Kidney capillary endothelial cell (primary cell): ENCODE measurements at places on chromosomes 2 and 18.

- no peak for DNase-seq
These were observed 36.7 kb downstream of the TTC39C start for GRCh38 chr18:24051031-24051947.

GRCh38 chr18:28357766-28358401 lies 181.0 kb upstream of the CDH2 start:
- DNase-seq: no peak

DNA sequence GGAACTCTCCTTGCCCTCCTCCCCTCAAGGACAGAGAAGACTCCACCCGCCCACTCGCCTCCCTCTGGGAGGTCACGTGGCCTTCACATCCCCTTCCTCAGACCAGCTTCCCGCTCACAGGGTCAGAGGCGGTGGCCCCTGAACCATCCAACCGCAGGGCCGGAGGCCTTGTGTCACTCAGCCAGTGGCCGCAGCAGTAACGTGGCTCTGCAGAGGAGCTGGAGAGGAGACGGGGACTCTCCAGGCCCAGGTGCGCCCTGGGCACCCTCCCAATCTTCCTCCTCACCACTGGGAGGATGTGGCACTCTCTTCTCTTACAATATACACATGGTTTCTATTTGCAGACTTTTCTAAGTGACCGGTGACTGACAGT lies 161.7 kb downstream of the TWIST2 start:
- no peak for DNase-seq

GRCh38 chr2:98036349-98037000 lies 40.7 kb upstream of the TMEM131 start:
- DNase-seq: no peak

DNA sequence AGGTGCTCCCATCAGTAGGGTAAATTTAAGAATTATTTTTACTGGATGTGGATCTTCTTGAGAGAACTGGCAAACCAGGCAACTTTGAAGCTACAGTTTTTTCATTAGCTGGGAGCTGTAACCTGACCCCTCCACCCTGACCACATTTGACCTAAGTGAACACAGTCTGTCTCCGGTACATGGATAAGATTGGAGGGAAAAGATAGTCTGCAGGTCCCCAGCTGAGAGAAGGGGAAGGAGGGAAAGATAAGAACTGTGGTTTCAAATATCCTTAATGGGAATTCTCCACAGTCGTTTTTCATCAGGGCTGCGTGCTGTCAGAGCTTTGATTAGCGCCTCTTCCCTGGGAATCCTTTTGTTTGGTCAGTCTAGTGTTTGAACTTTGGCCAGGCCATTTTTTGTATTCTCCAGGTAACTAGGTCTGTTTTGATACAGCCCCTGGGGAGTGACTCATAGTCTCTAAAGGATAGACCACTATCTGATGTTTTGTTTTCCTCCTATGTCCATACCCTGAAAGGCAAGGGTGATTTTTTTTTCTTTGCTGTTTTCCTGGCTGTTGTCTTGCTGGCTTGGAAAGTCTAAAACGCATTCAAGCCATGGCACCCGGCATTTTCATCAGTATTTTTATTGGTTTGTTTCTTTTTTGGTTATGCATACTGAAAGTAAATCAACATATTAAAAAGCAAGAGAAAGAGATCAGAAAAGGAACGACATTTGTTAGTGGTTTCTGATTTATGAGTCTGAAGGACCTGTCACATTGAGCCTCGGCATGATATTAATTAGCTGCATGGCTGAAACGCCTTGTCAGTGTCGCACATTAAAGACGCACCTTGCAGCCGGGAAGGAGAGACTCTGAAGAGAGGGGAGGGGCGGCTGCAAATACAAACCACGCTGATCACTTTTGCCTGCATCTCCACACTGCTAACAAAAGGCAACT lies 183.4 kb upstream of the FN1 start:
- no peak for DNase-seq

DNA sequence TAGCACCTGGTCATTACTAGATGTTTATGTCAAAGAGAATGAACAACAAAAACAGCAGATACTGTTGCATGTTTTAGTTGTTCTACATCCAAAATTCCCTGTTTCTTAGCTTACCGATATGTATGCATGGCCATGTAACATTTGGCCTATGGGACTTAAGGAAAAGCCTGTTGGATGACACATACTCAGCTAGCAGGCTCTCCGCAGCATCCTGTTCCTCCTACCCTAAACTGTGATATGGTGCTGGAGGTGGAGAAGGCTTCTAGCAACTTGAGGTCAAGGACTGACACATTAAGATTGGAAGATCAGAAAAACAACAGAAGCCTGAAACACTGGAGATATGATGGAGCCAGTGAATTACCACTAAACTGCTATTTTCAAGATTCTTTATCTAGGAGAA lies 537.8 kb downstream of the LRRTM4 start:
- DNase-seq: peak; percentile 16

DNA sequence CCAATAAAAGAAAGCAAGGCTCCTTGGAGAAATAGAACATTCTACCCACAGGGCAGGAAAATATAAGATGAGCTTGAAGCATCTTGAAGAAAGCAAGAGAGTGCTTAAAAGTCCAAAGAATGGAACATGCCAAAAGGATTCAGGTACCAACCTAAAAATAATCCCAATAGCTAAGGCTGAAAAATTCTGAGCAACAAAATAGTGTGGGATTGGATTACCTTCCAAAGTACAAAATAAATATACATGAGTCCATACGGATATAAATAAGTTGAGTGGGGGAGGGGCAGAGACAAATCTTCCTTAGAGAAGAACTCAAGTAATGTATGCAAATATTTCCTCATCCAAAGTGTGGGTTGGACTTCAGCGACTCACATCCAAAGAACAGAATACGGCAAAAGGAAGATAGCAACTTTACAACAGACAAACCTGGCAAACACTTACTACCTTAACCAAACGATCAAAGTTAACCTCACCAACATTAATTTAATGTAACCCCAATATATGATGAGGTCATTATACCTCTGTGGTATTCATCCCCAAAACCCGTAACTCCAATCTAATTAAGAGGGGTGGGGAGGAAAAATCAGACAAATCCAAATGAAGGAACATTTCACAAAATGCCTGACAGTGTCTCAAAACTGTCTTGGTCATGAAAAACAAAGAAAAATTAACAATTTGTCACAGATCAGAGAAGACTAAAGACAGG lies 26.9 kb downstream of the MEMO1 start:
- DNase-seq: no peak

DNA sequence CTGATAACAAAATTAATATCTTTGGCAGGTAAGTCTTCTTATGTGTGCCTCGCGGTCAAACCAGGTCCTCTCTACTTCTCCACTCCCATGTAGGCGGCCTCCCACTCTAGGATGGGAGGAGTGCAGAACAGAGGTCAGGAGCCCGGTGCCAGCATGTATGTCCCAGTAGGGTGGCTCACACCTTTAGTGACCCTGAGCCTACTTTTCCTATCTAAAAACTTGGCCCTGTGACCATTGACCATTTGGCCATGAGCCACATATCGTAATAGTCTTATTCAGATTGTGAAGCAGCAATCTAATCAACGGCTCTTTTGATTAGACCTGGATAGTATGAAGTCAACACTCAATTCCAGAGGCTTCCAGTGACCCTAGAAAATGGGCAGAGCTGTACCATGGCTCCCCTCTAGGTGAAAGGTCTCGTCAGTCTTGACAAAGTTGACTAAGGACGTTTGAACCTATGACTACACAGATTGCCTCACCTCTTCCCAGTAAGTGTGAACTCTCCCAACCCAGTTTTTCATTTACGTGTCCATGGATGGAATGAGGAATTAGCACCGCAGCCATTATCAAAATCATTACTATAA lies 17.1 kb upstream of the FABP1 start:
- DNase-seq: no peak

- peak; percentile 23 for DNase-seq
These were observed 731 bp downstream of the RAB10 start for GRCh38 chr2:26034637-26034992.

DNA sequence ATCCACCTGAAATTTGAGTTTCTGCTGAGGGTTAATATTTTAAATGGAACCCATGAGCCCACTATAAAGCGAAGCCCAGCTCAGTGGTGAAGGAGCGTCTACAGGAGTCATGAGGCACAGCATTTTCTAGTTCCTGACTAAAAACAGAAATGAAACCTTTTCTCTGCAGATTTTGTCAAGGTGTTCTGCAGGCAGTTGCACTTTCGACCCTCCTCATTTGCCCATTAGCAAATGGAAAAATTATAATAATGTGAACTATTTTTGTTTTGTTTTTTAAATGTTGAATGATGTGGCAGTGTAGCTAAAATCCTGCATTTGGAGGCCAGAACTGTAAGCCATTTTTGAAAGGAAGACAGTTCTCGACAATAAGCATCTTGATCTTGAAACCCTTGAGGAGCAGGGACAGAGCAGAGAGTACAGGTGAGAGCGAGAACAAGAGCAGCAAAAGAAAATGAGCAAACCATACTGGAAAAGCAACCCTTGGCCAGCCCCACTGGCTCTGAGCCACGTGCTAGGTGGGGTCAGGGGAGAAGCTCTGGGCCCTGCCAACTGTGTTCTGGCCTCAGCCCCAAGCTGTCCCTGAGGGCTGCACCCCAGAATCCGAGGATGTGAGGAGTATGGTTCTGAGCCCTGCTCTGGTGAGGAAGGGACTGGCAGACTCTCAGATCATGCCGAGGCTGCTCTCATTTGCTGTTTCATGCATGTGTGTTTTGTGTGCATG lies 26.4 kb upstream of the COPS8 start:
- no peak for DNase-seq

DNA sequence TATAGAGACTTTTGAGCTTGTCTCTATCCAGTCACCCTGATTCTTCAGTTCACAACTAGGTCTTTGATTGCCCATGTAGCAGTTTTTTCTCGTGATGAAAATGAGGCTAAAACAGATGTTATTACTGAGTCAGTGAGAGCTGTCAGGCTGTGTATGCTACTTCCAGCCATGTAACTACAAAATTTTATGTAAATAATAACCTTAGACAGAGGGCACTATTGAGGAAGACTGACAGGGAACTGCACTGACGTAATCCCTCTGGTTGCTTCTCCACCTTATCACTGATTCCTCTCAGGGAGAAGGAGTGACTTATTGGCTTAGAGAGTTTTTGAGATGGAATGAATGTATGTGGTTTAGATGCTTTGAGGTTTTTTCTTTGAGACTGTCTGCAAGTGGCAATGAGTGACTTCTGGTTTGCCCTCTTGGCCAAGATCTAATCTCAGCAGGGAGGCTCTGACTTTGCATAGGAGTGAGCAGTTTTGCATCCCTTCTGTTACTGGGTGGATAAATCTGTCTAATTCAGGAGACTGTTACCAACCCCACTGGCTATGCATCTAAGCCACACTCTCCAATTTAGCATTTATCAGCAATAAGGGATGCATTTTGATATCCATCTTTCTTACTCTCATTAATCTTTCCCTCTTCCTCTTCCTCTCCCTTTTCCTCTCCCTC lies 555.2 kb upstream of the FANCL start:
- no peak for DNase-seq

- DNase-seq: no peak
These were observed 1.3 kb upstream of the HTR2B start for GRCh38 chr2:231126123-231126522.

GRCh38 chr2:170253721-170254230 lies 75.8 kb downstream of the MYO3B start:
- no peak for DNase-seq

DNA sequence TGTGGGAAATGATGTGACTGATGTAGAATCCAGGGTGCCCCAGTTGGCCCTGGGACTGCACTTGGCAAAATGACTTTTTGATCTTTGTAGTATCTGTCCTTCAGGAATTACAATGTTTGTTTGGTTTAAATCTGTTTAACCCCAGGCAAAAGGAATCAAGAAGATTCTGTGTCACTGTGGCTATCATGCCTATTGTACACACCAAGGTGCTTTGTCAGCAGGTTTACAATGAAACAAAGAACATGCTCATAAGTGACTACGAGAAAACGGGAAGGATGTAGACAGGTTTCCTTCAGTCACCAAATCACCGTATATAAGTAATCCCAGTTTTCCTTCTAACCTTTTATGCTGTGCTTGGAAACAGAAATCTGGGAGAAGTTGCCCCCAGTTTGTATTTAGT lies 109.5 kb downstream of the RTN4 start:
- no peak for DNase-seq

GRCh38 chr18:13943338-13943737 lies 28.0 kb upstream of the MC2R start:
- DNase-seq: no peak

GRCh38 chr18:32553640-32554365 lies 83.1 kb upstream of the GAREM1 start:
- no peak for DNase-seq

- no peak for DNase-seq
These were observed 22.7 kb downstream of the EXOC6B start for GRCh38 chr2:72803151-72803550.

- DNase-seq: no peak
These were observed 1.2 kb downstream of the EPB41L3 start for GRCh38 chr18:5542515-5543035.

- no peak for DNase-seq
These were observed 22.2 kb upstream of the SOS1 start for GRCh38 chr2:39142904-39143605.

GRCh38 chr18:38074298-38074876 lies 508.8 kb upstream of the CELF4 start:
- no peak for DNase-seq

DNA sequence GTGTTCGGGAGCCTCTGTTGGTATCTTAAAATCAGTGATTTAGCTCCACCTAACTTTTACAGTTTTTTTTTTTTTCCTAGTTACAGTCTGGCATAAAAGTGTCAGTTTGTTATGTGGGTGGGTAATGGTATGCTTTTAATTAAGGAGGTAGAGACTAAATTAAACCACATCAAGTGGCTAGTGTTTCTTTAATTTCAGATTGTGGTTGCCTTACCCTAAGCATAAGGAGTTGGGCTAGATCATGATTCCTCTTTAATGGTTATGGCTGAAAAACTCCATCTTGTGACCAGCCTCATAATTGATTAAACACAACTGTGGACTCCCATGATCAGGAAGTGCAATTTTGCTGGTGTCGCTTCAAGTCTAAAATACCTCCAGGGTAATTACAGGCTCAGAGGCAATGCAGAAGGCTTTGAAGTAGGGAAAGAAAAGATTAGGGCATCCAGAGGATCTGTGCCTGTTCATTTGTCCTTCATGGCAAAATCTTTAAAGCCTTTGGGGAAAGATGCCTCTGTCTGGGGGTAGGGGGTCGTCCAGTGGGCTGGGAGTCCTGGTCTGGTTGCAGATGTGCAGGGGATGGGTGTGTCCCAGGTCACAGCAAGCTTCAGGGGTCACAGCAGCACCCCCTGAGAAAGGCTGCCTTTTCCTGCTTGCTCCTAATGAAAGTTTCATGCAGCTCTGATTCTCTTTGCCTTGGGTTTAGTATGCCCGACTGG lies 579.2 kb downstream of the BCL11A start:
- no peak for DNase-seq

GRCh38 chr2:241769819-241770184 lies 6.8 kb upstream of the GAL3ST2 start:
- no peak for DNase-seq

GRCh38 chr2:48474574-48475298 lies 55.2 kb upstream of the STON1 start:
- no peak for DNase-seq

GRCh38 chr2:39593439-39594393 lies 72.0 kb upstream of the TMEM178A start:
- peak; percentile 30 for DNase-seq

GRCh38 chr2:14350856-14351255 lies 281.7 kb upstream of the LRATD1 start:
- DNase-seq: no peak

- no peak for DNase-seq
These were observed 40.7 kb upstream of the BBS5 start for GRCh38 chr2:169438466-169439072.
